ENCODE measurements at places on chromosomes 2 and 18.

DNA sequence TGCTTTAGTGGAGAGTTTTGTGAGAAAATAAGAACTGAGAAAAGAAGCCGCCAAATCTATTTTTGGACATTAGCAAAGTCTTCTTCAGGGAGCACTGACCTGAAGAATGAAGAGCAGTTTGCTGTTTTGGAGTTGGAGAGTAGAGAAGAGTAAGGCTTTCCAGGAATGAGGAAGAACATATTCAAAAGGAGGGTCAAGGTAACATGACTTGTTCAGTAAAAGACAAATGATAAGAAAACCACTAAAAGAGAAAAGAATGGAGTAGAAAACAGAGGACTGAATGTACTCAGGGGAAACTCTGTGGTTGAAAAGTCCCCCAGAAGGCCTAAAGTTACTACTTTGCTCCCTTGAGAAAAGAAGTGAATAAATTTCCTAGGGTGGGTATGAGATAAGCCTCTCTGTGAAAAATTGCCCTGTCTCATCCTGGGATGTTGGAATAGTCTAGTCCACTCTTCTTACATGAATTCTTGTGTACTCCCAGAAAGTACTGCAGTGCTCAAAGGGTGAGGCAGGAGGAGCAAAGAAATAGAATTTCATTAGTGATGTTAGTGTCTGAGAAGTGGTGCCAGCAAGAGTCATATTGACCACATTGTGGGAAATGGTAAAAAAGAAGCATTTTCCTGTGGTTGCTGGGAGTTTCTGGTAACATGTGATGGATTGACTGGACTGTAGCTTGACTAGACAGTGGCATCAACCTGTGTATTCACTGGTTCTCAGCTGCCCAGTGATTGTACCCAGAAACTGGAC is 27.8 kb downstream of the MBD5 start:
- DNase-seq = no peak

- no peak for DNase-seq
Observed at GRCh38 chr2:240394549-240394948, 40.9 kb upstream of the GPC1 start.

DNA sequence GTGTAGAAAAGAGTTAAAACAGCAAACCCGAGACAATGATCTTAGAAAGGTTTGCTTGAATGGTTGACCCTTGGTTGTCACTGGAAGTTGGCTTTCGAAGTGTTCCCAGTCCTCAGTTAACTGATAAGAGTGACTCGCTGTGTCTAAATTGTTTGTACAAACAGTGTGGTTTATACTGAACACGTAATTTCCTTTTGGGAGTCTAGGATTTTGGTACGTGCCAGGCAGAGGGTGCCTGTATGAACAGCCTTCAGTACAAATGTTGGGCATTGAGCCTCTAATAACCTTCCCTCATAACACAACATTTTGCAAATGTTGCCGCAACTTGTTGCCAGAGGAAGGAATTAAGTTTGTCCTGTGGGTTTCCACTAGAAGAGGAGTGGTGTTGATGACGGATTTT is 95.8 kb upstream of the DPP10 start:
- DNase-seq = no peak

DNA sequence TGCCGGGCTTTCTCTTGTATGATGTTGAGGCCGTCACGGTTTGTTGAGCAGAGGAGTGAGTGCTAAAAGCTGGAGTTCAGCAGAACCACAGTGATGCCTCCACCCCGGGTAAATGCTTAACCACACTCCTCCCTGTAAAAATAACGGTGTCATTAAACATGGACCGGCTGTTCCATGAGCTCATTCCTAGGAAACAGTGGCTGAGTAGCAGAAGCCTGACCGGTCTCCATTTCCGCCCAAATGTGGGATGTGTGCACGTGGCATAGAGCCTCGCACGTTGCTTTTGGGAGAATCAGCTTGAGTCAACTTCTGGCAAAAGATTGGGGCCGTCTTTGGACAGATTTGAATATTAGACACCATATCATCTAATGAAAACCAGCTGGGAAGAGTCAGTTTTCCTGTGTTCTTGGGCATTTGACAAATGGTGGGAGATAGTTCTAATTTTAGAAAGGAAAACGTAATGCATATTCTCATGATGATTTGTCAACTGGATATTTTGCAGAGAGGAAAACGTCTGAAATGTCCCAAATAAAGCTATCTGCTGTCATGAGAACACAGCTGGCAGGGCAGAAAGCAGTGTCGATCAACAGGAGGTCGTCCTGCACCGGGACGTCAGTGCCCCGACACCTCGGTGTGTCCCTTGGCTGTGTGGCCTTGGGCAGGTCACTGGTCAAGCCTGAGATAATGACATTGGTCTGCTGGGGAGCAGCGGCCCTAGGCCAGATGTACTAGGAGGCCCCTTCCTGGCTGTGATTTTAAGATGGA is 42.4 kb downstream of the LRRFIP1 start:
- DNase-seq = no peak

DNA sequence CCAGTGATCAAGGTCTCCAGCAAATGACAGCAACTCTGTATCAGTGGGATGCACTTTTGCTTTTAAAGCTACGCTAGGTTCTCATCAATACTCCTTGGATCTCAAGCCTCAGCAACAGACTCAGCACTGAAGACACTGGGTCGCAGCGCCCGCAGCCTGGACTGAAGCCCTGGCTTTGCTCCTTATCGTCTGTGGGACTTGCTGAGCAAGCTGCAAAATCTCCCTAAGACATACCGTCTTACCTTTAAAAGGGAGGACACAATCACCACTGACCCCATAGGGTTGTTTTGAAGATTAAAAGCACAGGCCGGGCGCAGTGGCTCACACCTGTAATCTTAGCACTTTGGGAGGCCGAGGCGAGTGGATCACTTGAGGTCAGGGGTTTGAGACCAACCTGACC is 8.1 kb downstream of the CYB5A start:
- DNase-seq = no peak

- peak; percentile 78 for DNase-seq
Observed at GRCh38 chr18:46104128-46104911, at the start of gene HAUS1. Gene HAUS1 (plus strand): TSS chr18:46104385. CDS start chr18:46104412, 27 bp downstream.

DNA sequence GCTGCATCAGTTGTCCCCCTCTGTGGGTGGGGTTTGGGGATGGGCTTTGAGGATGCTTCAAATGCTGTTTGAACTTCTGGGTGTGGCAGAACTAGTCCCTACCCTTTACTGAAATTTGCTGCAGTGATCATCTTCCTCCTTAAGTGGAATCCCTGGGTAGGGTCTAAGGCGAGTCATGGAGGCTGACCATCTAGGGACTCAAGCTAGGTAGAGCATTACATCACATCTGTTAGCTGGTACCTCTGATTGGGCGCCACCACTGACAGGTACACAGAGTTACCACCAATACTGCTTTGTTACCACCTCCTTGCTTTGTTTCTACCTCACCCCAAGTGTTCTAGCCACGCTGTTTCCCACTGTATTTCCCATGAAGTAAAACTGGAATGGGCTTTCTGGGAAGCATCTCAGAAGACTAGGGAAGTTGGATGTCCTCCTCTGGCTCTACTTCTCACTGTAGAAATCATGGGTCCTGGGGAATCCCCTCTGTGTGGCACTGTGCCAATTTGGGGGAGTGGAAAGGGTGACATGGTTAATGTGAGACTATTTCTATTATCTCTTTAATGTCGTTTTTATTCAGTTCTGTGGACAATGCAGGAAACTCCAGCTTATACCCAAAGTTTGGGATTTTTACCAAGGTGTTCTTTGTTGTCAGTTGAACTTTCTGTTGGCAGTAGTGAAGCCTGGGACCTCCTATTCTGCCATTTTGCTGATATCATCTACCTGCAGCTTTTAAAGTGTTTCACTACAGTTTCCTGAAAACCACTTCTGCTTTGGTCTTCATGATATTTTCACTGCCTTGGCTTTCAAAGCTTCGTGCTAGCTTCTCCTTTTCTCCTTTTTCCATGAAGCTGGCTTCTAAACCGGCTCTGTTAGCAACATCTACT is 14.5 kb upstream of the SULT1C4 start:
- no peak for DNase-seq

- DNase-seq = no peak
Observed at GRCh38 chr2:172674034-172674967, 61.3 kb upstream of the RAPGEF4 start.

GRCh38 chr2:203646266-203646864 is 60.1 kb upstream of the CD28 start:
- DNase-seq = no peak

DNA sequence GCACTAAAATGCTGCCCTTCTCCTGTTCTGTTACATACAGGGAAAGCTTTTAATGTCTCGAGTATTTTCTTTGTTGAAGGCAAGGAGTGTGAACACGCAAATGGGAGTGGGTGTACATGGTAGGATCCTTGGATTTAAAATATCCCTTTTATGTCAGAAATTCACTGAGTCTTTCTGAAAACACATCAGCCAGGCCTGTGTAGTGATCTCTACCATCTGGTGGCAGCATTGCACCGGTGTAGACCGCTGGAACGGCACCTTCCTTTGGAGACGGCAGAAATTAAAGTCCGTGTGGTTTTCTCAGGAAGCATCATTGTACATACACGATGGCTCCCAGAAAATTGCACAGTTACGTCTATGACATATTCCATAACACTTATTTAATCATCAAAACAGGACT is 515.8 kb downstream of the GALR1 start:
- DNase-seq = no peak

DNA sequence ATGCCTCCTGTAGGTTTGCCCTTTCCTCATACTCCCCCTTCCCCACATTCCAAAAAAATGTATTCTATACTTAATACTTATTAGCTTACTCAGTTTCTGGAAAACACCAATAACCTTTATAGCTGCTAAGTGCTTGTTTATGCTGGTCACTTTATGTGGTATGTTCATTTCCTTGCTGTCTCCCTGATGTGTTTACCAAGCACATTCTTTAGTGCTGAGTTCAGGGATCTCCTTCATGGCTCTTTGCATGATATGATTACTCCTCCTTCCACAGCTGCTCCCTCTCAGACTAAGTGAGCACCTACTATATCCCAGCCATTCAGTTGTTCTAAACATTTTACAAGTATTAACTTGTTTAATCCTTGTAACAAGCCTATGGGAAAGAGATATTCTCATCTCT is 698.3 kb upstream of the FANCL start:
- no peak for DNase-seq

GRCh38 chr2:7450833-7451190 is 533.6 kb downstream of the RNF144A start:
- no peak for DNase-seq

DNA sequence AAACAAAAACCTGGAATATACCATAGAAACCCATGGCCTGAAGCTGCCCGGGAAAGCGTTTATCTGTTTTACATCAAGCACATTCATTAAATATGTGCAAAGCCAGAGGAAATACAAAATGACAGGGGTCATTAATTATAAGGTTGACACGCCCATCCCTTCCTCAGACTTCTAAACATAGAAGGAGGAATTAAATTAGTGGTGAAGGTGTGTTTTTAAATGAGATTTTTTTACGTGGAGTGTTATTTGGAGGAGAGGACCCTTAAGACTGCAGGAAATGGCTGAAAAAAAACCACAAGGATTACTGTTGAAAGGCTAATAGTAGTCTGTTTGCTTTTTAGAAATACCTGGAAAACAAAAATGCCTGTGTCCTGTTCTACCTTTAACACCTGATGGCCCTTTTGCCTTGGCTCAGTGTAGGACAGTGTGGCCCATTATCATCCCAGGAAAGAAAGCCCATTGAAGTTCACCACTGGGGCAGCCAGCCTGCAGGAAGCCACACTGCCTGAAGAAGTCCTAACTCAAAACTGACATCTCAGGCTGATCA is 123.2 kb downstream of the EPHA4 start:
- no peak for DNase-seq

DNA sequence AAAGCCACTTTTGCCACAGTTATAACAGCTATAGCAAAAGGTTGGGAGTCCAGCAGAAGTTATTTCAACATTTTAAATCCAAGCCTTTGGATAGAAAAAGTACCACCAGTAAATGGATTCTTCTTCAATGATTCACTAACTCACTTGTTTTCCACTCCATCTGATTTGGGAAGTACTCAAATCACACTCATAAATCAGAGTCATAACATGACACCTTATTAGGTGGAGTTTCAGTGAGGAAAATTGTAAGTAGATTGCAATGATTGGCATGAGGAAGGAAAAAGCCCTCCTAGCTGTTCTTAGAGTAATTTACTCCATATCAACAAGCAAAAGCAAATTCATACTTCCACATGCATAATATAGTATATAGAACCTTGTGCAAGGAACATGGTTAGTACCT is 132.9 kb downstream of the NR4A2 start:
- no peak for DNase-seq

All from stimulated activated naive CD4-positive, alpha-beta T cell treated with Interleukin-2 at 50 U/mL for 16 hours (primary cell).